ENCODE measurements at places on chromosomes 11 and 22.

GRCh38 chr22:19242699-19243098, 48.8 kb downstream of the CLTCL1 start:
- no peak for DNase-seq

DNA sequence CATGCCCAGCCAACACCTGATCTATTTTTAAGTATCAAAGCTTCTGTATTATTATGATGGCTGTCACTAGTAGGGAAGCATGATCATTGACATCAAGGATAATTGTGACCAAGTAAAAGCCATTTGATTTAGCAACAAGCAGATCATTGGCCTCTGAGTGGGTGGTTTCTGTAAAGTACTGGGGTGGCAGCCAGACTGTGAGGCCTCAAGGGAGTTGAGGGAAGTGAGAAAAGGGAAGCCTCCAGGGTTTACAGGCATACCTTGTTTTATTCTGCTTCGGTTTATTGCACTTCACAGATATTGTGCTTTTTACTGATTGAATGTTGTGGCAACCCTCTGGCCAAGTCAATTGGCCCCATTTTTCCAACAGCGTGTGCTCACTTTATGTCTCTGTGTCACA, 60.1 kb downstream of the PRR5L start:
- no peak for DNase-seq

DNA sequence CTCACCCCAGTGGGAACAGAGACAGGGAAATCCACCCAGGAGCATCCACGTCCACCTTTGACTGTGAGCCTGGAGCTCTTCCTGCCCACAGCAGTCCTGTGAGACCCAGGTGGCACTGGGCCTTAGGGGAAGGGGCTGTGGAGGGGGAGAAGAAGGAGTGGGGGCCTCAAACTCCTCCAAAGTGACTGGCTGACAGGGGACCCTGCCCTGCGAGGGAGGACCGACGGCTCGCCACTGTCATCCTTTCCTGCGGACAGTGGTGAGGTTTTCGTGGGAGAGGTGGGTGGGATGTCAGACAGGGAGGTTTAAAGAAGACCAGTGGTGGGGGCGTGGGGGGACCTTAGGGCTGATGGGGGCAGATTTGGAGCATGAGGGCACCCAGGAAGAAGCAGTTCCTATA, 92.5 kb upstream of the LMO1 start:
- no peak for DNase-seq

GRCh38 chr11:79466411-79466810, 25.6 kb upstream of the TENM4 start:
- no peak for DNase-seq

DNA sequence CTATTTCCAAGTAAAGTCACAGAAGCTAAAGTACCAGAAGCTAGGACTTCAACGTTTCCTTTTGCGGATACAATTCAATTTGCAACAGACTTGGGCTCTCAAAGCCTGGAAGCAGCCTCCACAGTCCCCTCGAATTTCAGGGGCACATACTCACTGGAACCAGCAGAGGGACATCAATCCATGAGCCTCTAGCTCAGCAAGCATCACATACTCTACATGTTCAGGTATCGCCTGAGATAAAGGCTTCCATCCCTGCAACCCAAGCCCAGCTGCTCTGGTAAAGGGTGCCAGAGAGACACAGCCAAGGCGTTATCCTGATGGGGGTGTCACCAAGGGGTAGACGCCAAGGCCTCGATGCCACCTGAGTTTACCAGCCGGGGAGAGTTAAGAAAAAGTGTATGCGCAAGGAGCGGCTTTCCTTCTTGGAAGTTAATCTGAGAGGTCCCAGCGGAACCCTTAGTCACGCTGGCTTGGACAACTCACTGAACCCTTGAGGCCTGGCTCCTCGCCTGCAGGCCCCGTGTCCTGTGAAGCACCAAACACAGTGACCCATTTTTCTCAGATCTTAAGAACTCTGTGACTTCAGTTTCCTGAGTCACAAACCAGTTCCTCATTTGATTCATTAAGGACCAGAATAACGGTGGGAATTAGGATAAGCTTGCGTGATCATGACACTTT, 13.0 kb downstream of the LTO1 start:
- DNase-seq = no peak

DNA sequence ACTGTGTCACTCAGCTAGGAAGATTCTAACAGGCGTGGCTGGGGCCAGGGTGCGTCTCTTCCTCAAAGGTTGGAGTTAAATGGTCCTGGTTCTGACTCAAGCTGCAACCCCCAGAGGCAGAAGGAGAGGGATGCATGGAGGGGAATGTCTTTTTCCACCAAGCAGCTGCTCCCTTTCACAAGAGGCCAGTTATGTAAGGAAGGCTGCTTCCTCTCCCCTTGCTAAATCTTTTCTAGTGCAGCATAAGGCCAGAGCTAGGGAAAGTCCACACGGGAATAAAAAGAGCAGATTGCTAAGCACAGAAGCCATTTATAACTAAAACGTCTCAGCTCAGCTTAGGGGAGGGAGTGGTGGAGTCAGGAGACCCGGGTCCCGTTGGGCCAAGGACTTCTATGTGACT, 10.0 kb downstream of the PVALB start:
- DNase-seq = no peak

- no peak for DNase-seq
Measured at GRCh38 chr11:58494101-58494500, 13.8 kb downstream of the OR5B21 start.

- DNase-seq = no peak
Measured at GRCh38 chr11:124865181-124865901, at the start of gene ROBO3. TSS of gene ROBO3 (plus strand) at chr11:124865432. CDS start at chr11:124865578, 146 bp downstream.

- no peak for DNase-seq
Measured at GRCh38 chr11:82832983-82833382, 67.2 kb downstream of the PRCP start.

- DNase-seq = no peak
Measured at GRCh38 chr11:44136176-44136945, 40.9 kb downstream of the EXT2 start.
